ENCODE measurements at places on chromosomes 7 and 10.

DNA sequence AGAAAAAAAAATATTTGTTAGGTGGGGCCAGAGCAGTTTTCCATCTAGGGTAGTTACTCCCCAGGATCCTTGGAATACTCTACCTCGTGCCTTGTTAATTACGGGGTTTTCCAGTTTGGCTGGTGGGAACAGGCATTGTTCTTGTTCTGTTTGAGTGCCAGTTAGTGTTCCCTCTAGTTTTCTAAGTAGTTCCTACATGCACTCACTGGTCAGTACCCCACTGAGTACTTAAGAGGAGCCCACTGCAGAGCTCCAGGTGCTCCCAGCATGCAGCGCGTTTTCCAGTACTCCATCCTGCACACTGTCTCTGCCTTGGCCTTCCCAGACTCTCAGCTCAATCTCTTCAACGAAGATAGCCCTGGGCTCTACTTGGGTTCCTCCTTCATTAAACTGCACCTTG is 58.0 kb downstream of the AHCYL2 start:
- DNase-seq: no peak

GRCh38 chr10:84824525-84824924 is 496.1 kb downstream of the CCSER2 start:
- DNase-seq: no peak

DNA sequence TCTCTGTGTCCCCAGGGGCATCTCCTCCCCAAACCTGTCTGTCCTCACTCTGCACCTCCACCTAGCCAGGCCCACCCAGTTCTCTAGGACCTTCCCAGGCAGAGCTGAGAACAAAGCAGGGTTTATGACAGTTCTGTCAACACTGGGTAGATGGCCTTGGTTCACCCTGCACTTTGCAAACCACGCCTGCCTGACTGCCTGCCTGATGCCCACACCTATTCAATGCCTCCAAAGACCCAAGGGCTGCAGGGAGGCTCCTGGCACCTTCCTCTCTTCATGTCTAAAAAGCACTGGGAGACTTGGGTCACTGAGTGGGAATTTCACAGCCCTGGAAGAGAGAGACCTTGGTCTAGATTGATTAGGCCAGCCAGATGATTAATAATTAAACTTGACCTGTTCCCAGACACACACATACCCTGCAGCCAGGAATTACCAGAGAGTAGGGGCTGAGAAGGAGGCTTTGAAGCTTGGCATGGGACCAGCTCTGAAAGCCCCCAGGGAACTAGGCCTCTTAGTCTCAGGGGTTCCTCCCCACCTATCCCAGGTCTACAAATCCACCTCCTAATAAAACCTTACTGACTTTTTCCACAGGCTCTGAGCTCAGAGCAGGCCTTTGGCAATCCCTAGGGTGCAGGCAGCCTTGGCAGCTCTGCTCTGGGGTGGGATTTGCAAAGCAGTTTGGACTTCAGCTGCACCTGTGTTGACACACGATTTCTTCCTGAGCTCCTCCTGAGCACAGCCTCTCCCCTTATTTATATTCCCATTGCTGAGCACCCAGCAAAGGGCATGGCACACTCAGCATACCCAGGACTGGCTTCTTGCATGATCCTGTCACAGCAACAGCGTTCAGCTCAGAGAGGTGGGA is 25.7 kb upstream of the PDCD4 start:
- DNase-seq: peak; percentile 83

DNA sequence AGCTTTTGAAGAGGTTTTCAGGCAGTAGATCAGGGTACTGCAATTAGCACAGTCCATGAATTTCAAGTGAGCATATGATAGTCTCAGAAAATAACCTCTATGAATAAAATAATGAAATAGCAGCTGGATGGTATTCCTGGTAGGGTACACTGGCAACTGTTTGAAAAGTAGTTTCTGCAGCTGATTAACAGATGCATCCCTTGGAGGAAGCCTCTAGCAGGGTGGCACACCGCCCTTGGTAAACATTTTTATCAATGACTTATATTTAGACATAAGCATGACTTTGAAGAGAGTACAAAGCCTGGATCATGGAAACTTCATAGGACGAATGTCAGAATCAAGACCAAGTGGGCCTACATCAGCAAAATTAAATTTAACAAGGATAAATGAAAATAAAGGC is 26.8 kb downstream of the WNT16 start:
- DNase-seq: no peak

GRCh38 chr7:15041226-15041625 is 138.7 kb upstream of the DGKB start:
- no peak for DNase-seq

- DNase-seq: no peak
Measured at GRCh38 chr7:80098795-80099194, 35.8 kb upstream of the GNAI1 start.

DNA sequence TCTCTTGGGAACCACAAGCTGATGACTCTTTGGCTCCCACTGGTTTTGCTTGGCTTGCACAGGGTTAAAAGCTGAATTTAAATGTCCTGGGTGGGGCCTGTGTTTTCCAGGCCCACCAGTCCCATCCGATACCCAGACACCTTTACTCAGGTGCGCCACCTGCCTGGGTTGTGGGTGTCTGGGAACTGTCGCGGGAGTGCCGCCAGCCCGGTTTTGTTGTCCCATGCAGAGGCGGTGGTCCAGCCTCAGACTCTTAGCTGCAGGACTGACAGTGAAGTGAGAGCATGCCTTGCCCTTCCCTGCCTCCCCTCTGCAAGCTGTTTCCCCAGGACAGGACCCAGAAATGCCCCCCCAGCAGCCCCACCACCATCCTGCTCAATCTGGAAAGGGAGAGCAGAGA is 255.6 kb upstream of the ZNF32 start:
- DNase-seq: no peak

DNA sequence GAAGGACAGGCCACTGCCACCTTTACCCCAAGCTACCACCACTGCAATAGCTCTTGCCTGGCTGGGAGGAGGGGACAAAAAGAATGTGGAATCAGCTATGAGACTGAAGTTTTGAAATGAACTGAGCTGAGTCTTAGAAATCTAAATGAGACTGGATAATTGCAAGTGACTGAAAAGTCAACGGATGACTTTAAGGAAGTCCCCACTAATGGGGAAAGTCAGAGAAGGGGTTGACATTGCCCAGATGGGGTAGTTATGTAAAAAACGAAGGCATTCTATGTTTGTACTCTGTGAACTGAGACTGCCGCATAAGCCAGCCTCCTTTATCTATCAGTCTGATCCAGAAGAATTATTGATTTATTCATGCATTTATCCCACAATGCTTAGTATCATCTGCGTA is 67.2 kb downstream of the RBM20 start:
- DNase-seq: no peak

- DNase-seq: no peak
Measured at GRCh38 chr7:29239638-29240037, 45.1 kb downstream of the CHN2 start.

DNA sequence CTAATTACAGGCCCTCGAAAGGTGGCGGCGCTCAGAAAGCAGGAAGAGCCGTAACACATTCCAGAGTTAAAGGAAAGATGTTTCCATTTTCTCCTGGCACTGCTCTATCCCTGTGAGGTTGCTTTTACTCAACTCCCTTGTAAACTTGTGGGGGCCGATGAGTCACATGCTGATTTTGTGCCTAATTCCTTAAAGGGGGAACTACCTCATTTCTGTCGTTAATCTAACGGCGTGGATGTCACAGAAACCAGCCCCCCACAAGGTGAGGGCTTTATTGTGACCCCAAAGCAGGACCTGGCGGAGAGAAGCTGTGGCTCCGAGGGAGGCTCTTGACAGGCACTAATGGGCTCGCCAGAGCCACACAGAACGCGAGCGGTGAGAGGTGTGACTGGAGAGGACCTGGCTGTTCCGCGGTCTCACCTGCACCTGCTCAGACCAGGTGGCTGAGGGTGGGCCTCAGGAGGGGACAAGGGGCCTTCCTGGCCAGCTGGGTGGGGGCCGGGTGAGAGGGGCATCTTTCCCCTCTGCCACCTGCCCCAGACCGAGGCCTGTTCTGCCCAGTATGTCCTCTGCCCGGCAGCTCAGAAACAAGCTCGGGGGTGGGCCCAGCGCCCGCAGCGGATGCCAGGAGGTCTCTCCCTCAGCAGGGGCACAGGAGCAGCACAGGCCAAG is 50.9 kb downstream of the CALML3 start:
- no peak for DNase-seq

DNA sequence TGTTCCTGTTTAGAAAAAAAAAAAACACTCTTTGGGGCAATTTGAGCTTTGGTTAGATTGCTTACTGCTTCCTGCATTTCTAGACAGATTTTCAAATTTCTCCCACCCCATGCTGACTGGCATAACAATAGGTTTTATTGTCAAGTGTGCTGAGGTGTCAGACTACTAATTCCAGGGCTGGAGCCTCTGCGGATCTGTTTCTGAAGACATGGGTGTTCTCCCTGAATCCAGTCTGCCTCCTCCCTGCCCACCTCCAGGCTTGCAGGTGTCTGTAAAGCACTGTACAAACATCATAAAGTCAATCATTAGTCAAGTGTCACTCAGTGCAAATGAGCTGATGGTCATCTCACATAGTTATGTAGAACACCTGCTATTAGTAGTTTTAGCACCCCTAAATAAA is 292.4 kb downstream of the GATA3 start:
- DNase-seq: no peak

- no peak for DNase-seq
Measured at GRCh38 chr7:85529831-85530230, 343.0 kb upstream of the SEMA3D start.

- DNase-seq: no peak
Measured at GRCh38 chr10:29057822-29058331, 231.0 kb upstream of the LYZL1 start.

- DNase-seq: peak; percentile 62
Measured at GRCh38 chr10:71486484-71487114, 89.9 kb downstream of the CDH23 start.

GRCh38 chr10:72175149-72175548 is 40.7 kb upstream of the ANAPC16 start:
- DNase-seq: no peak

- DNase-seq: peak; percentile 92
Measured at GRCh38 chr10:91077549-91078071, 142.9 kb upstream of the PCGF5 start.

DNA sequence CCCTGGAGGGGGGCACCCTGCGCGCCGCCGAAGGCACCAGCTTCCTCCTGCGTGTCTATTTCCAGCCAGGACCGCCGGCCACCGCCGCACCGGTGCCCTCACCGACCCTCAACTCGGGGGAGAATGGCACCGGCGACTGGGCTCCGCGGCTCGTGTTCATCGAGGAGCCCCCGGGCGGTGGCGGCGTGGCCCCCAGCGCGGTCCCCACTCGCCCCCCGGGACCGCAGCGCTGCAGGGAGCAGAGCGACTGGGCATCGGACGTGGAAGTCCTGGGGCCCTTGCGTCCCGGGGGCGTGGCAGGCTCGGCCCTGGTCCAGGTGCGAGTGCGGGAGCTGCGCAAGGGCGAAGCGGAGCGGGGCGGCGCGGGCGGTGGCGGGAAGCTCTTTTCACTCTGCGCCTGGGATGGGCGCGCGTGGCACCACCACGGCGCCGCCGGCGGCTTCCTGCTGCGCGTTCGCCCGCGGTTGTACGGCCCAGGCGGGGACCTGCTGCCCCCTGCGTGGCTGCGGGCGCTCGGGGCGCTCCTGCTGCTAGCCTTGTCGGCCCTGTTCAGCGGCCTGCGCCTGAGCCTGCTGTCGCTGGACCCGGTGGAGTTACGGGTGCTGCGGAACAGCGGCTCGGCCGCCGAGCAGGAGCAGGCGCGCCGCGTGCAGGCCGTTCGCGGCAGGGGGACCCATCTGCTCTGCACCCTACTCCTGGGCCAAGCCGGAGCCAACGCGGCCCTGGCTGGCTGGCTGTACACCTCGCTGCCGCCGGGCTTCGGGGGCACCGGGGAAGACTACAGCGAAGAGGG is 594 bp downstream of the CNNM1 start:
- DNase-seq: peak; percentile 59

GRCh38 chr7:108286290-108286904 is 156.2 kb upstream of the LAMB4 start:
- DNase-seq: no peak

DNA sequence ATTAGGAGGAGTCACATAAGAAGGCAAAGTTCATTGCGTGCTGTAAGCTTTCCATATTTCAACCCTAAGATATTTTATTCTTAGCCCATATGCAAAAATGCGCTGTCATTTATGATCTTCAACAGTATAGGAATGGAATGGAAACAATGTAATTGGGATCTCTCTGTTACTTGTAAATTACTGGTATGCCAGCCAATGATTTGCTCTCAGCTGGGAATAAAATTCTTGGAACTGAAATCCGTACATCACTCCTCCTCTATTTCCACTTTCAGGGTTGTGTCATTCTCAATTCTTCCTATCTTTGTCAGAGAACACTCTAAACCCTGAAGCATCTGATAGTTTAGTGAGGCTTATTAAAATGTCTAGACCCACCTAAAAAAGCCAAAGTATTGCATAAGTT is 80.7 kb upstream of the STEAP4 start:
- DNase-seq: no peak

GRCh38 chr7:140594131-140594691 is 46.4 kb downstream of the DENND2A start:
- peak; percentile 38 for DNase-seq

DNA sequence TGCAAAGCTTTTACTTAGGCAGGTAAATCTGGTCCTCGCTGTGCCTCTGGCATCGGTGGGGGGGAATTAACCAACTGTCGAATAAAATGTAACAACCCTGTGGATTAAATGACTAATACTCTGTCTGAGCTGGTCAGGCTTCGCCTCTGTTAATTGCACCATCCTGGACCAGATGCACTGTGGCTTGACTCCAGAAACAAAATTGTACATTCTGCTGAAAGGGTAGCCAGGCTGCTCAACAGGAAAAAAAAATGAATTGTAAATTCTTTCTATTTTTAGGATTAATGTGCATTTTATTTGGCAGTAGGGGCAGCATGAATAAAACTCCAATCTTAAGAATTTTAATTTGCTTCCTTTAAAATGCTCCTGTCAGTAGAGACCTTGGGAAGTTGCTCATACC is 389.4 kb downstream of the SORCS1 start:
- DNase-seq: no peak

GRCh38 chr10:60340973-60341372 is 48.7 kb downstream of the ANK3 start:
- no peak for DNase-seq

DNA sequence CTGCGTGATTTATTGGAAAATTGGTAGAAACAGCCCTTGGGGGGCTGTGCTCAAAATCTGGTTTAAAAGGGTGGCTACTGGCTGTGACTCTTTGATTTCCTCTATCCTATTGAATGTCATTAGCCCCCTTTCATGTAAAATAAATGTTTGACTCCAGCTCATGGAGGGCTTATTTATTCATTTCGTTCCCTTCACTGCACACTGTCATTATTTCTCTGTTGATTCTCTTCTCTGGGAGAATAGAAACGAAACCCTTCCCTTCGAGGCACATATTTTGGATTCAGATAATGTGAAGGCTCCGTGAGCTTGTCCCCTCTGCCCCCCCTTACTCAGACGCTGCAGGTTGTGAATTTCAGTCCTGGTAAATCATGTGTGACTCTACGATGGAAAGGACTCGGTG is 203.9 kb upstream of the GPR26 start:
- no peak for DNase-seq

Data from stomach (tissue), 19 donors.